SJSA1 (cell line): ENCODE measurements at places on chromosomes 12 and 14. TPM values are rescaled to one million over a fixed set of nuclear protein-coding genes. Genes with fewer than 3 reads are reported as not detected.

The DPPA3 gene
- total RNA-seq = not detected in 2 replicates

The CPM gene
- total RNA-seq = 72.6 and 74.4 TPM in 2 replicates

The KLRD1 gene
- 0.08 TPM in 1 of 2 replicates, not detected in the other for total RNA-seq

The CATSPERB gene
- total RNA-seq = not detected in 2 replicates

The RFLNA gene
- total RNA-seq = not detected in 2 replicates

The FIGNL2 gene
- not detected in 2 replicates for total RNA-seq

The CFAP251 gene
- 10.2 and 13.8 TPM in 2 replicates for total RNA-seq

The MAP3K9 gene
- 0.22 and 0.68 TPM in 2 replicates for total RNA-seq

The HECTD4 gene
- total RNA-seq = 9.6 and 9.8 TPM in 2 replicates

The KCNJ8 gene
- not detected in 2 replicates for total RNA-seq

GRCh38 chr12:99759444-99759843, 111.9 kb downstream of the GARIN6 start:
- H3K36me3 ChIP-seq = no peaks in the 10 kb centered on the region
- DNase-seq = no peak
- no peaks in the 10 kb centered on the region for H3K4me1 ChIP-seq
- no peak overlapping the region for H3K4me3 ChIP-seq
- H3K27me3 ChIP-seq = no peaks in the 10 kb centered on the region

GRCh38 chr12:109631751-109632150, 58.2 kb downstream of the MVK start:
- no peak overlapping the region for H3K4me3 ChIP-seq
- H3K27me3 ChIP-seq = no peaks in the 10 kb centered on the region
- H3K36me3 ChIP-seq = no peaks in the 10 kb centered on the region
- no peak overlapping the region for H3K27ac ChIP-seq
- no peaks in the 10 kb centered on the region for H3K4me1 ChIP-seq

DNA sequence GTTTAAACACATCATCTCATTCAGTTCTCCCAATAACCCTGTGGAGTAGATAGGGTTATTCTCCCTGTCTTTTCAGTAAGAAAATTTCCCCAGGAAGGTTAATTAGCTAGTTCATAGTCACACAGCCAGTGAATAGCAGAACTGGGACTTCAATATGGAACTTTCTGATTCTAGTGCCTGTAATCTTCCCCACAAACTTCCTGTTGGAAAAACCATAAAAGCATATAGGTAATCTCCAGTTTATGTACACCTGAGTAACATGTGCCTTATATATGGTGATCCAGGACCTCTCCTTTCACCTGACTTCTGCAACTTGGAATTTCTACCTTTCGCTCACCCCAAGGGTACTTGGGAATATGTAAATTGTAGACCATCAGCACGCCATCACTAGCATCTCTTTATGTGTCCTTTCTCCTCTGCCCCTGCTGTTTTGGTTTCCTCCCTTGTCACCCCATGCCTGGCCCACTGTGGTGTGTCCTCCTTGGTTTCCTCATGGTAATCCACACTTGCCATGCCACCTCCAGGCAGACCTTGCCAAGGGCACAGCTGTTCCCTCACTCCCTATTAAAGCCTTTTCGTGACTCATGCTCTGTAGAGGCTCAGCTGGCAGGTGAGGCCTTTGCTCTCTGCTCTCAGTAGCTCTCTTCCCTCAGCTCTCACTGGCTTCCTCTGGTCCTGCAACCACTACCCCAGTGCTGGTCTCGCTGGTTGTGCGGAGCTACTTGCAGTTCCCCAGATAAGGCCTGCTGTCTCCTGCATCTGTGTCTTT, 16.7 kb downstream of the TBC1D30 start:
- H3K27me3 ChIP-seq = peaks cover 25% of the 10 kb centered on the region
- H3K27ac ChIP-seq = no peak overlapping the region
- no peaks in the 10 kb centered on the region for H3K4me1 ChIP-seq
- H3K36me3 ChIP-seq = no peaks in the 10 kb centered on the region

GRCh38 chr12:110010853-110011723, 11.9 kb downstream of the ANKRD13A start:
- H3K27me3 ChIP-seq = no peaks in the 10 kb centered on the region
- peaks cover 55% of the 10 kb centered on the region for H3K36me3 ChIP-seq
- DNase-seq = no peak
- H3K27ac ChIP-seq = no peak overlapping the region
- H3K4me1 ChIP-seq = no peaks in the 10 kb centered on the region

- H3K4me3 ChIP-seq = no peak overlapping the region
- H3K36me3 ChIP-seq = no peaks in the 10 kb centered on the region
- DNase-seq = no peak
These were observed 146.0 kb upstream of the RPH3A start for GRCh38 chr12:112645586-112645985.

DNA sequence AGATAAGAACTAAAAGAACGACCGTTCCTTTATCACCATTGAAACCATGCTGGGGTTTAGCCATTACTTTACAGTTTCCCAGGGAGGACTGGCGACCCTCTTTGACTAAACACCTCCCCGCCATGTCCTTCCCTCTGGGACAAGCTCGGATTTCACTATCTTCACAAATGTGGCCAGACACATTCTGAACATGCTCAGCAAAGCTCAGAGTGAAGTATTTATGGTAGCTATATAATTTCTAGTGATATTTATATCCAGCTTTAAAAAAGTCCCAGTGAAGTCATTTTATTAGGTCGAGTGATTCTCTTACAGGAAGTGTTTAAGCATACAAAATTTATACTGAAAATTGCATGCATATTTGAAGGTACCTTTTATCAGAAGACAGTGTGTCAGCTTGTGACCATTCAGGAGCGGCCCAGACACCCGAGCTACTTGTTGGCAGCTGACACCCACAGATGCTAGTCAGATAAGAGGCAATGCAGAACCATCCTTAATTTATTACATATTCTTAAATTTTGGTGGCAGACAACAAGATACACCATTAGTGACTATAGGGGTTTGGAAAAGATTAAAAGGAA, 36.8 kb downstream of the NIN start:
- H3K4me1 ChIP-seq = peaks cover 11% of the 10 kb centered on the region
- H3K4me3 ChIP-seq = no peak overlapping the region
- no peak overlapping the region for H3K27ac ChIP-seq
- H3K36me3 ChIP-seq = peaks cover 12% of the 10 kb centered on the region; the same call in 1 of the 2 replicates

GRCh38 chr12:62924084-62924483, 10.9 kb downstream of the PPM1H start:
- no peaks in the 10 kb centered on the region for H3K27me3 ChIP-seq
- no peak for DNase-seq
- no peaks in the 10 kb centered on the region for H3K4me1 ChIP-seq
- H3K36me3 ChIP-seq = no peaks in the 10 kb centered on the region
- no peak overlapping the region for H3K27ac ChIP-seq

DNA sequence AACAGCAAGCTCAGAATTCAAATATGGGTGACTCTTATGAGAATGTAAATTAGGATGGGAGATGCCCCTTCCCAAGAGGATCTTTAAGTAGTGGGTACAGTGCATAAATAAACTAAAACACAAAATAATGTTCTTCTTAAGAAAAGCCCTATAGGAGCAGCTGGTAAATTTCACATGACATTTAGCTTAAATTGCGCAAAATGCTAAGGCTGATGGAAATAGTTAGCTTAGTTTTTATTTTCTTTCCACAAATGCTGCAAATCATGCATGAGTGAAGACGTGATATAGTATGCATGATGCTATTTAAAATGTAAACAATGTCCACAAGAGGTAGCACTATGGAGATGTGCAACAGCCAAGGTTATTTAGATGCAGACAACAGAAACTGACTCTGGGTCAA, 328.1 kb downstream of the ATP23 start:
- no peaks in the 10 kb centered on the region for H3K4me1 ChIP-seq
- no peak overlapping the region for H3K27ac ChIP-seq
- H3K36me3 ChIP-seq = no peaks in the 10 kb centered on the region
- no peak overlapping the region for H3K4me3 ChIP-seq

DNA sequence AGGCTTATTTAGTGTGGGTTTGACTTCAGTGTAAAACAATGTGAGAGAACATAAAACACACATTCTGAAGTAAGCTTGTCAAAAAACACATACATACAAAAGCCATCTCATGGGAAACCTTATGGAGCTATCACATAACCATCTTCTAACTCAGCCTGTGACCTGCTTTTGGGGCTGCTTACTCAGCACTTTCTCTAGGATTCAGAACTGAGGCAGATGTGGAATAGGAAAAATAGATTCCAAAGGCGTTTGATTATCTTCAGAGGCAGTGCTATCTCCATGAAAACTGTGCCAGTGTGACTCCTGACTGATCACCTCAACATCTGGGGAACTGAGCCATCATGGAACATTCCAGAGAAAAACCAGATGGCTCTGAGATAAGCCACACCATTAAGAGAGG, 13.5 kb downstream of the HAL start:
- no peak overlapping the region for H3K4me3 ChIP-seq
- peak; percentile 58 for DNase-seq
- H3K4me1 ChIP-seq = no peaks in the 10 kb centered on the region

DNA sequence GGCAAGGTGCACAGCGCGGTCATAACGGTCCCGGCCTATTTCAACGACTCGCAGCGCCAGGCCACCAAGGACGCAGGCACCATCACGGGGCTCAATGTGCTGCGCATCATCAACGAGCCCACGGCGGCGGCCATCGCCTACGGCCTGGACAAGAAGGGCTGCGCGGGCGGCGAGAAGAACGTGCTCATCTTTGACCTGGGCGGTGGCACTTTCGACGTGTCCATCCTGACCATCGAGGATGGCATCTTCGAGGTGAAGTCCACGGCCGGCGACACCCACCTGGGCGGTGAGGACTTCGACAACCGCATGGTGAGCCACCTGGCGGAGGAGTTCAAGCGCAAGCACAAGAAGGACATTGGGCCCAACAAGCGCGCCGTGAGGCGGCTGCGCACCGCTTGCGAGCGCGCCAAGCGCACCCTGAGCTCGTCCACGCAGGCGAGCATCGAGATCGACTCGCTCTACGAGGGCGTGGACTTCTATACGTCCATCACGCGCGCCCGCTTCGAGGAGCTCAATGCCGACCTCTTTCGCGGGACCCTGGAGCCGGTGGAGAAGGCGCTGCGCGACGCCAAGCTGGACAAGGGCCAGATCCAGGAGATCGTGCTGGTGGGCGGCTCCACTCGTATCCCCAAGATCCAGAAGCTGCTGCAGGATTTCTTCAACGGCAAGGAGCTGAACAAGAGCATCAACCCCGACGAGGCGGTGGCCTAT, 875 bp downstream of the HSPA2 start:
- peaks cover 27% of the 10 kb centered on the region for H3K4me1 ChIP-seq
- H3K36me3 ChIP-seq = no peaks in the 10 kb centered on the region
- no peak overlapping the region for H3K27ac ChIP-seq

- no peak overlapping the region for H3K27ac ChIP-seq
- H3K4me1 ChIP-seq = peaks cover 17% of the 10 kb centered on the region; the same call in 1 of the 2 replicates
- no peak for DNase-seq
- no peak overlapping the region for H3K4me3 ChIP-seq
These were observed 38.0 kb downstream of the BTG1 start for GRCh38 chr12:92107621-92108131.

DNA sequence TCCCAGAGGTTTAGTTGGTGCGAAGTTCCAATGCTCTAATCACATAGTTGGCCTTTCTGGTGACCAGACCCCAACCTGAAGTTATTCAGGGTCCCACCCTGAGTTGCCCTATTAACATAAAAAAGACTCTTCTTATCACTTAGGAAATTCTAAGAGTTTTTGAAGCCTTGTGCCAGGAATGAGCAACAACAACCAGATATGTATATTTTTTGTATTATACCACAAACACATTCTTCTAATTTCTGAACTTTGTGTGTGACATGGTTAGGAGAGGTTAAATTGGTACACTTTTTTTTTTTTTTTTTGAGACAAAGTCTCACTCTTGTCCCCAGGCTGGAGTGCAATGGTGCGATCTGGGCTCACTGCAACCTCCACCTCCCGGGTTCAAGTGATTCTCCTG, 320.4 kb upstream of the PDE3A start:
- H3K27ac ChIP-seq = no peak overlapping the region
- H3K4me3 ChIP-seq = no peak overlapping the region
- H3K27me3 ChIP-seq = no peaks in the 10 kb centered on the region
- H3K4me1 ChIP-seq = no peaks in the 10 kb centered on the region

- no peaks in the 10 kb centered on the region for H3K36me3 ChIP-seq
- no peak overlapping the region for H3K27ac ChIP-seq
- DNase-seq = no peak
- no peaks in the 10 kb centered on the region for H3K27me3 ChIP-seq
These were observed 1107.3 kb downstream of the SLC6A15 start for GRCh38 chr12:83805156-83805772.

DNA sequence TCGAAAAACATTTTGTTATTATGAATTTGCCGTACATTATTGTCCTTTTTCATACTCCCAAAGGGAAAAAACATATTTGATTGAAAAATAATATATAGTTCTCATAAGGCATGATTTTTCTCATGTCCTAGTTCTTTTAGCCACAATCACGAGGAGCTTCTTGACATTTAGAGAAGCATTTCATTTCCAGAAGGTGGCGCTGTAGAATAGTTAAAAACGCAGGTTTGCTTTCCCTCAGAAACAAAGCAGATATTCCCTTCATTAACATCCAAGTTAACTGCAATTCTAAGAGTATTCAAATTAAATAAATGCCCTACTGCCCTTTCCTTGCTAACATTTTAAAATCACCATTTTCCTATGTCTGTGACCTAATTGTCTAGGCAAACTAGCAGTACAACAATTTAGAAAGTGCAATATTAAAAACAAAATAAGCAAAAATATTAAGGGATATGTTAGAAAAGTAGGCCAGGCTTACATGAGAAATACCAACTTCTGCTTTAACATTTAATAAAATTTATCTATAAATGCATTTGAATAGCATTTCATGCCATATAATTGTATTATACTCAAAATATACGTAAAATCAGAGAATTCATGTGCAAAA, 10.9 kb upstream of the PIK3C2G start:
- no peak overlapping the region for H3K4me3 ChIP-seq
- no peaks in the 10 kb centered on the region for H3K4me1 ChIP-seq
- H3K36me3 ChIP-seq = no peaks in the 10 kb centered on the region

- no peak overlapping the region for H3K27ac ChIP-seq
- H3K36me3 ChIP-seq = no peaks in the 10 kb centered on the region
- H3K4me3 ChIP-seq = no peak overlapping the region
- no peaks in the 10 kb centered on the region for H3K4me1 ChIP-seq
These were observed 991.4 kb downstream of the NRXN3 start for GRCh38 chr14:79161571-79161970.

DNA sequence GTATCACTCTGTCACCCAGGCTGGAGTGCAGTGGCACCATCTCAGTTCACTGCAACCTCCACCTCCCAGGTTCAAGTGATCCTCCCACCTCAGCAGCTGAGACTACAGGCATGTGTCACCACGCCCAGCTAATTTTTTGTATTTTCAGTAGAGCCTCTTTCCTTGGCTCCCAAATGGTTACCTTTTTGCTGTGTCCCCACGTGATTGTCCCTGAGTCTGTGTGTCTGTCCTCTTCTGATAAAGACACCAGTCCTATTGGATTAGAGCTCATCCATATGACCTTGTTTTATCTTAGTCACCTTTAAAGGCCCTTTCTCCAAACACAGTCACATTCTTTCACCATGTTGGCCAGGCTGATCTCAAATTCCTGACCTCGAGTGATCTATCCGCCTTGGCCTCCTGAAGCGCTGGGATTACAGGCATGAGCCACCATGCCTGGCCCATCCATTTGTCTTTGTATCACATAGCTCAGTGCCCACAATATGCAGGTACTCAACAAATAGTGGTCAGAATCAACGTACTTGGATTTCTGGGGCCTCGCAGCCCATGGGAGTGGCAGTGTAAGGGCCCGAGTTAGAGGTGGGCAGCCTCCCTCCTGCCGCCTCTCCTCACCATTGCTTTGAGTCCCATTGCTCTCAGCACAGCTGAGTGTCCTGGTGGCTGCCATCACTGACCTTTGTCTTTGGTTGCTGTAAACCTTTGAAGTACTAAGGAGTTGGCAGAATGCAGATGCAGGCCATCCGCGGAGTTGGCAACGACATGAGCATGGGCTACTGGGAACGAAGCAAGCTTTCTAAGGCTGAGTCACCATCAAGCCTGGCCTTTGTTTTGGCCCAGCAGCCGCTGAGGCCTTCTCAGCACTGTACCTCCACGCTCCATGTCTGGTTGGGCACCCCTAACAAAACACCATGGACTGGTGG, 9.3 kb downstream of the TPCN1 start:
- DNase-seq = no peak
- H3K27ac ChIP-seq = no peak overlapping the region
- peaks cover 14% of the 10 kb centered on the region for H3K4me1 ChIP-seq
- no peak overlapping the region for H3K4me3 ChIP-seq
- H3K27me3 ChIP-seq = no peaks in the 10 kb centered on the region
